Ascending aorta (tissue), 2 donors: ENCODE measurements at places on chromosomes 1 and 21. TPM values are rescaled to one million over a fixed set of nuclear protein-coding genes. Genes with fewer than 3 reads are reported as not detected.

Gene FLG2
- not detected for total RNA-seq

Gene PLPPR4
- total RNA-seq = 7.2 TPM

Gene BMP8B
- not detected for total RNA-seq

Gene KHDC4
- 101 TPM for total RNA-seq

Gene SPRR2G
- not detected for total RNA-seq

Gene RSBN1
- total RNA-seq = 22.7 TPM

Gene FAAH
- 6.0 TPM for total RNA-seq

Gene DHDDS
- 54.2 TPM for total RNA-seq
